ENCODE measurements at places on chromosomes 5 and 9.
A peak's percentile ranks its signal among the peaks of the same experiment; 100 is the strongest.

DNA sequence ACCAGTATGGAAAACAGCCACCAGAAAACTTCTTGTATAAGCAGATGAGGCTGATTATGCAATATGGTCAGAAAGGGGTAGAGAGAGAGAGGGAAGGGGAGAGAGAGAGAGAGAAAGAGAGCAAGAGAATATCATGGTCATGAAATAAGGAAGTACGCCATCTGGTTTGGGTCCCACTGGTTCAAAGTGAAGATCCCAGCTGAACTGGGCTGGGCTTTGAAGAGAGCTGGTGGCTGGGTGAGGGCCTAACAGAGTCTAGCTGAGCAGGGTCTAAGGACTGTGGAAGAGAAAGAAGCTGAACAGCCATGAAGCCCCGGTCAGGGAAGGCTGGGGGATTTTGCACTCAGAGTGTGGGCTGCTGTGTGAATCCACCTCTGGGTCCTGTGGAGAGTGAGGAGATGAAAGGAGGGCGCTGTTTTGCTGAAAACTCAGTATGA is 14.6 kb downstream of the TRIM14 start:
- DNase-seq: peak; percentile 89

- no peak for DNase-seq
These were observed 90.3 kb downstream of the DIRAS2 start for GRCh38 chr9:90552317-90552716.

DNA sequence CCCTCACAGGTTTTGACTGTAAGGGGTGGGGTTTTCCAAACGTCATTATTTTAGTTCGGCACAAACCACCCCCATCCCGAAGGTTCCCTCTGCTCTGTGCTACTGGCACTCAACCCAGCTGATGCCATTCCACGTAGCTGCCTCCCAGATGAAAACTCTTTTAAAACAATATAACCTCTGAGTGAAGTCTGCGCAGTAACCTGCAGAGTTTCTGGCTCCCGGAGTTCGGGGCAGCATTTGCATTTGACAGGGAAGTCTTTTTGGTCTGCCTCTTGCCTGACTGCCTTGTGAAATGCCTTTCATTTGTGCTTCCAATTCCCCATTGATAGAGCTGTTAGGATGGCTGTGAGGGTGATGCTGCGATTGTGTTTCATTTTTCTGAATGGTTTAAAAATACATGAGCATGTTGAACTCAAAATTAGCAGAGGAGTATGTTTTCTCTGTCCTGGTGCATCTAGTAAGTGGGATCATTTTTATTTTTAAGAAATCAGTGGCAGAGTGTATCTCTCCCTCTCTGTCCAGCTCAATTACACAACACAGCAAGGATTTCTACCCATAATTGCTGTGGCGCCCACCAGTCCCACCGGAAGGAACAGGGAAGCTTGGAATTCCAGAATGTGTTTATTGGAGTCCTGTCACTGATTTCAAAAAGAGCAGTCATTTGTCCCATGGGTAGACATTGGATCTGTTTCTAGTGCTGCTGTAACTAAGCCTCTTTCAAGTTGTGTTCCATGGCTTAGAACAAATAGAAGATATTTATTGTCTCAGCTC is 24.8 kb downstream of the ADCY2 start:
- no peak for DNase-seq

DNA sequence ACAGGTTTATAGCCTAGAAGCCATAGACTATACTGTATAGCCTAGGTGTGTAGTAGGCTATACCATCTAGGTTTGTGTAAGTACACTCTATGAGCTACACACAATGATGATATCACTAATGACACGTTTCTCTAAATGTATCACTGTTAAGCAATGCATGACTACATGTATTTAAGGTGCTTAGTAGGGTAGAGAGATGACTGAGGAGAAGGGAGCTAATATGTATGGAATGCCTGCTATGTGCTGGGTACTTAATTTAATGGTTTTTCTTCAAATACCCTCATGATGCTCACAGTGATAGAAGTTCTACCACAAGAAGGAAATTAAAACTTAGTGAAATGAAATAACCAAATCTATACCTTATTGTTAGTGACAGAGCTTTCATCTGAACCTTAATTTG is 1785.5 kb downstream of the EFNA5 start:
- DNase-seq: no peak

GRCh38 chr5:79585116-79585515 is 27.1 kb upstream of the TENT2 start:
- DNase-seq: no peak

- no peak for DNase-seq
These were observed 136.1 kb downstream of the LHFPL2 start for GRCh38 chr5:78512435-78512834.

GRCh38 chr5:136382791-136383190 is 17.4 kb upstream of the TRPC7 start:
- no peak for DNase-seq

GRCh38 chr9:128070874-128071273 is 2.8 kb downstream of the SLC25A25 start:
- DNase-seq: no peak

DNA sequence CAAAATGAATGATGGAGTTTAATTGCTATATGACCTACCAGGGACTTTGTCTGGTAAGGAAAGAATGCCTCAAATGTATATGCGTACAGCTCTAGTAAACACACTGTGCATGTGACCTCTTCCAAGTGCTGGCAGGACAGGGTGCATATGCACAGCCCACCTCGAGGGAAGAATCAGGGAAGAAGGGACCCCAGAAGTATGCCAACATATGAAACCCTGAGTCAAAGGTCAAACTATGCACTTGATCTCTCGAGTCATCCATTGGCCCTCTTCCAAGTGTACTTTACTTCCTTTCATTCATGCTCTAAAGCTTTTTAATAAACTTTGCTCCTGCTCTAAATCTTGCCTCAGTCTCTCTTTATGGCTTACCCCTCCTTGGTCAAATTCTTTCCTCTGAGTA is 804.6 kb upstream of the COX7C start:
- DNase-seq: no peak

DNA sequence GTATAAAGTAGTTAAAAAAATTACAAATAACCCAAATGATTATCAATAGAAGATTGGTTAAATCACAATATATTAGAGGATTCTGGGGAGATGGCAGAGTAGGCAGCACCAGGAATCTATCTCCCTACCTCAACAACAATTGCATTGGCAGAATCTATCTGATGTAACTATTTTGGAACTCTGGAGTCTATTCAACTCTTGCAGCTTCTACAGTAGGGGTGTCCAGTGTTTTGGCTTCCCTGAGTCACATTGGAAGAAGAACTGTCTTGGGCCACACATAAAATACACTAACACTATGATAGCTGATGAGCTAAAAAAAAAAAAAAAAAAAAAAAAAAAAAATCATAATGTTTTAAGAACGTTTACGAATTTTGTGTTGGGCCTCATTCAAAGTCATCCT is 29.2 kb upstream of the ECM2 start:
- DNase-seq: no peak

- DNase-seq: no peak
These were observed 62.6 kb downstream of the PUM3 start for GRCh38 chr9:2781336-2781735.

DNA sequence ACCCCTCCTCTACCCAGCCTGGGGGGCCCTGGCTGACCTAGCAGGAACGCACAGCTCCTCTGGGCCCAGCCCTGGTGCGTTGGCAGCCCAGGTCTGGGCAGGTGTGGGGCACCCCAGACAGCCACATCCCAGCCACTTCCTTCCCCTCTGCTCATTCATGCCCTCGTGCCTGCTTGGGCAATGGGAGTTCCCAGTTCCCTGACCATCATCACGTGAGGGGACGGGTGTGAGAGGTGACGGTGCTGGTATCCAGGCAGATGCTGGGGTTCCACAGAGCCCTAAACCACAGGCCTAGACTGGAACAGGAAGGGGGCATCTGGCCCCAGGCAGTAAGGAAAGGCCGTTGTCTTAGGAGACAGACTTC is 8.4 kb downstream of the RALGDS start:
- peak; percentile 92 for DNase-seq

GRCh38 chr5:7897014-7897600 is 28.2 kb downstream of the MTRR start:
- peak; percentile 77 for DNase-seq

DNA sequence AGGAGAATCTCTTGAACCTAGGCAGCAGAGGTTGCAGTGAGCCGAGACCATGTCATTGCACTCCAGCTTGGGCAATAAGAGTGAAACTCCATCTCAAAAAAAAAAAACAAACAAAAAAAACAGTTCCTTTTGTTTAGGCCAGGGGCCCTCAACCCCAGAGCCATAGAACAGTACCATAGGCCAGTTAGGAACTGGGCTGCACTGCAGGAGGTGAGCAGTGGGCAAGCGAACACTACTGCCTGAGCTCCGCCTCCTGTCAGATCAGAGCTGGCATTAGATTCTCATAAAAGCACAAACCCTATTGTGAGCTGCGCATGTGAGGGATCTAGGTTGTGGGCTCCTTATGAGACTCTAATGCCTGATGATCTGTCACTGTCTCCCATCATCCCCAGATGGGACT is 49.1 kb upstream of the SUB1 start:
- no peak for DNase-seq

GRCh38 chr5:146751054-146751453 is 127.5 kb downstream of the PPP2R2B start:
- DNase-seq: no peak

DNA sequence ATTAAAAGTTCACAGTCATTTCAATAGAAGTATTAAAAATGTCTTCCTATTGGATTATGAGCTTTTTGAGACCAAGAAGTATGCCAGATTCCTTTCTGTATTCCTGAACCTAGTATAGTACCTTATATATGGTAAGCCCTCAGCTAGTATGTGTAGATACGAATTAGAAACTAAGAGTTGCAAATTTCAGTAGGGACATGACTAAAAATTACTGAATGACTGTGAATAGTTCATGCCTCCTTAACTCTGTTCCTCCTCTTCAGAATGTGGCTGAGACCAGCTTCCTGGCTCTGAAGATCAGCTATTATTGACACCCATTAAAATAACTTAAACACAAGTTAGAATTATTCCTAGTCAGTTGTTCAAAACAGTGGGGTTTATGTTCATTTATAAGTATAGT is 19.7 kb downstream of the KDM3B start:
- no peak for DNase-seq

GRCh38 chr9:95666096-95666784 is 149.5 kb upstream of the PTCH1 start:
- no peak for DNase-seq

- peak; percentile 64 for DNase-seq
These were observed 727 bp upstream of the DNAJA1 start for GRCh38 chr9:33024126-33024965.

DNA sequence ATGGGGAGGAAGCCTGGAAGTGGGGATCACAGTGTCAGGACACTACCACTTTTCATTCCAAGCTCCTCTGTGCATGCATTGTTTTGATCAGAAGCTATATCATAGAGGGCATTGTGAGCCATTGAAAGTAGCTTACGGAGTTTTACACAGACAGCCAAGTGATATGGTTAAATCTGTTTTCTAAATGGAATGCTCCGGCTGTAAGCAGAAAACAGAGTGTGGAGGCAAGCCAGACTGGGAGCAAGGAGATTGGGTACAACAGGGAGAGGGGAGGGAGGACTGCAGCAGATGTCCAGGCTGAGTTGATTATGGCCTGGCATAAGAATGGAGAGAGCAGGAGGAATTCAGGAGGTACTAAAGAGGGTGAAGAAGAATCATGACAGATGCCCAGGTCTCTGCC is 15.5 kb upstream of the SOWAHA start:
- DNase-seq: no peak

- DNase-seq: no peak
These were observed 138.9 kb downstream of the SPATA31D1 start for GRCh38 chr9:82127465-82127864.

DNA sequence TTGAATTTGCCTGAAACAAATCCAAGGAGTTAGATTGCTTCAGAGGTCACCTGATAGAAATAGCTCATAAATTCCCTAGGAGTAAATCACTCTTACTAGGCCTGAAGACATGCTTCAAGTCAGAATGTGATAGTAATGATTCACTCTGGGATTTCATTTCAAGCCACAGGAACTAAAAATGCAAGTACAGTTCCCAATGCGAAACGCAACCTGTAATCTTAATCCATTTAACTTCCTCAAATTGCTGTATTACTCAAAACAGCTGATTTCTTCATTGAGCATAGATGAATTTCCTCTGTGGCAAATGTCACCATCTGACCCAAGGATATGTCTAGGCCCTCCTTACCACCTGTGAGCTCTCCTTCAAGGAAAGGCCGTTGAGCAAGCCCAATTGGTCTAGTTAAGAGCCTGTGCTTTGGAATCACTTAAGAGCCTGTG is 32.1 kb upstream of the IL6ST start:
- peak; percentile 58 for DNase-seq

- DNase-seq: no peak
These were observed 85.4 kb downstream of the IRX2 start for GRCh38 chr5:2666081-2666480.

GRCh38 chr5:58677650-58678049 is 94.8 kb downstream of the RAB3C start:
- DNase-seq: no peak

DNA sequence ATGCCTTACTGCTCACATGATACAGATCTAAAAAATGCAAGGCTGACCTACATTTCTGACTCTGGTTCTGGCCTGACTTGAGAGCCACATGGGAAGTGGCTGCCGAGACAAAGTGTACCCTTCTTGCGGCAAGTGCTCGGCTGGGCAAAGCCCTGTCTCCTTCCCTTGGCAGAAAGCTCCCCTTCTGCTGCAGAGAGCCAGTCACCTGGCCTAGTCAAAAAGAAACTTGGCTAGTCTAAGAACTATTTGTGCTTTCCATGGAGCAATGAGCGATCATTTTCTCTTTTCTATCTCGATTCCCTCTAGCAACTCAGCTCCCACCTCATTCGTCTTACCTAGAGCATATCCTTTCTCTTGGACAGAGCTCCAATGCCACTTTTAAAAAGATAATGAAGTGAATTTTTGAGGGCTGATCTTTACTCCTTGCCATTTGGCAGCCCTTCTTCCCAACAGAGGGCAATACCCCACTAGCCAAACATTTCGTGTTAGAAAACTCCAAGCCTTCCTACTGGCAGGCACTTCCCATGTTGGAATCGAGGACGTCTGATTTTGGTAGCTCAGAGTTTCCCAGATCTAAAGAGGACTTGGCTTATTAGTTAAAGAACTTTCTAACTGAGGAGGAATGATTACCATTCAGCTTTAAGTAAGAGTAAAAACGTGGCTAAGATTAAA is 108.1 kb upstream of the PRRC1 start:
- no peak for DNase-seq

GRCh38 chr9:123894822-123895221 is 35.1 kb downstream of the DENND1A start:
- DNase-seq: no peak

- no peak for DNase-seq
These were observed 37.6 kb upstream of the STX17 start for GRCh38 chr9:99868845-99869244.

- DNase-seq: peak; percentile 5
These were observed 51.5 kb downstream of the KLF9 start for GRCh38 chr9:70362952-70363351.
